ENCODE measurements at places on chromosomes 1 and 21.

DNA sequence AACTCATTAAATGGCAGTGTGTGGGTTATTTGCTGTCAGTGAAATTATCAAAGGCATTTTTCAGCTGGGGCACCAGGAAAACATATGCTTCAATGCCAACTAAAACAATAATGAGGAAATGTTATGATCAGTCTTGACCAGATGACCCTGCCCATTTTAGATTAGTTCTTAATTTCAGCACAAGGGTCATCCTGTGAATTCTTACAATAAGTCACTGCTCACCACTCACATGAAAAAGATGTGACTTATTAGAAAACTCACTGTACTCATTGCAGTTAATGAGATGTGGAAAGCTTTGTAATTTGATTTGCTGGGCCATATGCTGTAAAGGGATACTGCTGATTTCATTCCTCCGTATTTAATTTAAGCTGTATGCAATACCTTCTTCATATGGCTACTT lies 178.5 kb upstream of the LMO4 start:
- DNase-seq: no peak

DNA sequence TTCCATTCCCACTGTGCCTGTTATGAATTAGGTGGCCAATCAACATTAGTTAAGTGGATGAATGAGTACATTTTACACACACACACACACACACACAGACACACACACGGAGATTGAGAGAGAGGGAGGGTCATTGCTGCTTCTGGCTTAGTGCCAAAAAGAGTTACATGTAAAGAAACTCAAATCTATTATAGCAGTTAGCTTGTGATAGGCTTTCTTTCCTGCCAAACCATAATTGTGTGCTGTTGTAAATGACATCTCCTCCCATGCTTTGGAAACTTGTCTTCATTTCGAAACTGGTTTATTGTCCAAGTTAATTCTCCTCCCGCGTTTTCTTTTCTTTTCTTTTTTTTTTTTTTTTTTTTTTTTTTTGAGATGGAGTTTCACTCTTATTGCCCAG lies 1.4 kb upstream of the MT1HL1 start:
- DNase-seq: no peak

DNA sequence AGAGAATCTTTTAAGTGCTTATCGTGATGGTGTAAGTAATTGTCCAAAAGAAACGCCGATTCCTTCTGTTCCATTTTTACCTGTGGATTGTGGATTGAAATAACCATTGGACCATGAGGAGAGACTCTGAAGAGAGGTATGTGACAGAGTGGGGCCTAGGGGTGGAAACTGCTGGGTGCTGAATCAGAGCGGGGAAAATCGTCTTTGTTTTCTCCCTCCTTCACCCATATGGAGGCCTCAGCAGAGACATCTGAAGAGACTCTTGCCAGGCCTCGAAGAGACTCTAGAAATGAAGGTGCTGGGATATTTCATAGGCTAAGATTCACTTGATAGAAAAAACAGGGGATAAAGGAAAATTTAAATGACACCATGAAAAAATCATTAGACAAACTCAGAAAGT lies 1327.0 kb downstream of the BRINP3 start:
- no peak for DNase-seq

DNA sequence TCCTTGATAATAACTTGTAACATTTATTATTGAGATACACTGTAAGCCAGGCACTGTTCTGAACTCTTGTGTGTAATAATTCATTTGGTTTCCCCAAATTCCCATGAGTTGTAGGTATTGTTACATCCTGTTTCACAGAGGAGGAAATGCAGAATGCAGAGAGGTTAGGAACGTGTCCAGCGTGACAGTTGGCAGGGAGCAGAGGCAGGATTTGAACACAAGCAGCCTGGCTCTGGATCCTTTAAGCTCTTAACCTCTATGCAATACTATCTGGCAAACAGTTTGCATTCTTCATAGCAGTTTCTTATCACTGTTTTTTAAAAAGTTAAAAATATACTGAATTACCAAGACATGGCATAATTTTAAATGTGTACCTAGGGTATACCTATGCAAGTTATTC lies 30.5 kb downstream of the EEIG2 start:
- no peak for DNase-seq

GRCh38 chr1:194535369-194535768 lies 1349.0 kb upstream of the B3GALT2 start:
- DNase-seq: no peak

GRCh38 chr1:68314151-68314780 lies 81.9 kb upstream of the WLS start:
- DNase-seq: no peak

- DNase-seq: no peak
Measured at GRCh38 chr1:226634611-226635246, 86.2 kb downstream of the STUM start.

- no peak for DNase-seq
Measured at GRCh38 chr1:119108988-119109387, 31.5 kb downstream of the WARS2 start.

- no peak for DNase-seq
Measured at GRCh38 chr1:89837036-89837481, 16.2 kb downstream of the LRRC8D start.

DNA sequence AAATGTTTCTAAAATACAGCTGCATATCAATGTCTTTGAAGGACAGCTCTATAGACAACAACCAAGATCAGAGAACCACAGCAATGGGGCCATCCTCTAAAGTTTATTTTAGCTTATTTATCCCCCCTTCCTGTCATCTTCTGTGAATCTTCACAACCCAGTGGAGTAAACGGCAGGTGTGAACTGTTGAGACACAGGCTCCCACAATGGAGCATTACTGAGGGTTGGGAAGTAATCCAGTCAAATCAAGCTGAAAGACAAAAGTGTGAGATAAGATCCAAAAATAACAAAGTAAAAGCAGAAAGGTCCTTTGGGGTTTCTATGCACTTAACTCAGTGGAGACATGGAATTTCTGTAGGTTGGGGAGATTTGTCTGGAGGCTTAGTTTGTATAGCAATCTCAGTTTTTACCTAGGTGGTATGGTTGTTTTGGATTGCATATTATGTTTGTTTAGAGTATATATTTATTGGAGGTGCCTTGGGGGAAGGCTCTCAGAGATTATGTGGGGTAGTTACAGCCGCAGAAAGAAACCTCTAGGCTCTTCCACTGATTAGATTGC lies 286.9 kb upstream of the ADGRL2 start:
- no peak for DNase-seq

GRCh38 chr1:24236789-24237371 lies 49.8 kb upstream of the IFNLR1 start:
- DNase-seq: no peak

DNA sequence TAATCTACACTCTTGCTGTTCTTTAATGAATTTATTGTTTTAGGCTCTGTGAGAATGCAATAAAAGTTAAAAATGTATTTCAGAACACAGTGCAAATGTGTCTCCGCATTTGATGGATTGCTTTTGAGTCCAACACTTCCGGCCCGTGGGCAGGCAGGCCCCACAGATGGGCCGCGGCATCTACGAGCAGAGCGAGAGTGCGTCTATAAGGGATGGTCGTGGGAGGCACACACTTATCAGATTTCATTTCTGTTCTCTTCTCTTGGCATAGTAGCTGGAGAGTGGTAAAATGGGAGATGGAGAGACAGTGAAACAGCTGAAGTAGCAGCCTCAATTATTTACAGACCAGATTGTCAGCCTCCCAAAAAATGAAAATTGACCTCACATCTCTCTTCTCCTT lies 134.2 kb downstream of the NAV1 start:
- no peak for DNase-seq

- DNase-seq: no peak
Measured at GRCh38 chr1:248793592-248793991, 32.1 kb downstream of the SH3BP5L start.

DNA sequence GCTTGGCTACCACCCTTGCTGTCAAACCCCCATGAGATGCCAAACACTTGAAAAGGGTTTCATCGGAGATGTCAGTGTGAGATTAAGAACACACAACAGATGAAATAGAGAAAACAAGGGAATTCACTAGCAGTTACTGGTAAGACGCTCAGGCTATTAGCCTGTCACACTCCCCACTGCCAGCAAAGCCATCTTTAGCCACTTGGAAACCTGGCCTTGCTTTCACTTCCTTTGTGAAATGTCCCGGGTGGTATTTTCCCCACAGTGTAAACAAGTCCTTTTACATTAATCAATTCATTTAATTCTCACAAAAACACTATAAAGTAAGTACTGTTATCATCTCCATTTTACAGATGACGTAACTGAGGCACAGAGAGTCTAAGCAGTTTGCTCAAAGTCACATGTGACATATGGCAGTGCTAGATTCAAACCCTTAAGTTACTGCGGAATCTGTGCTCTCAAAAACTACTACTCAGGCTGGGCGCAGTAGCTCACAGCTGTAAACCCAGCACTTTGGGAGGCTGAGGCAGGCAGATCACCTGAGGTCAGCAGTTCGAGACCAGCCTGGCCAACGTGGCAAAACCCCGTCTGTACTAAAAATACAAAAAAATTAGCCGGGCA lies 32.7 kb upstream of the KHDRBS1 start:
- no peak for DNase-seq

DNA sequence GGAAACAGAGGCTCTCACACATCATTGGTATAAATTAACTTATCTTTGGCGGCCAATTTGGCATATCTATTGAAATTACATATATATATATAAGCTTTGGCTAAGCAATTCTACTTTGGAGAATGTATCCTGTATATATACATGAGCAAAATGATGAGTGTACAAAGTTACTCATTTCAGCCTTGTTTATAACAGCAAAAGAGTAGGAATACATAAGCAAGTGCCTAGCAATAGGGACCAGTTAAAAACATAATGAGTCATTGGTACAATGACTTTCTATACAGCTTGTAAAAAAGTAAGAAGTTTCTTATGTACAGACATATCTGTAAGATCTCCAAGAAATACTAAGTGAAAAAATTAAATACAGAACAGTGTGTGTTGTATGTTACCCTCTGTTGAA lies 190.8 kb downstream of the LTN1 start:
- no peak for DNase-seq

- no peak for DNase-seq
Measured at GRCh38 chr1:33152685-33153432, 29.0 kb downstream of the TRIM62 start.

DNA sequence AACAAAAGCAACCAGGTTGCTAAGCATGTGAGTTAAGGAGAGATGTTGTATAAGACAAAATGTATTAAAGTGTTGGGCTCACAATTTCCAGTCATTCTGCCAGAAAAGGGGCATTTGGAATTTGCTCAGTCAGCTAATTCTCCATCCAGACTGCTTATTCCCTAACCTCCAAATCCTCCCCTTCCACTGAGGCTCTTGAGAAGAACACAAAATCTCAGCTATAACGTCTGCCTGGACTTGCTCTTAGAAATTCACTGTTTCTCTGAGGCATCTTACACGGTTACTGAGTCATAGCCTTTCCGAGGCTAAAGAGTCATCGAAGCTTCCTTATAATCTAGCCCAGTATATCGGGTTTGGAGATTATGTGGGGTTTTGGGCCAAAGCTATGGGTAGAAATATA lies 548.2 kb upstream of the ADGRL4 start:
- DNase-seq: no peak

GRCh38 chr1:118123116-118123839 lies 61.8 kb downstream of the SPAG17 start:
- DNase-seq: no peak

GRCh38 chr1:168088511-168089325 lies 48.0 kb downstream of the GPR161 start:
- DNase-seq: no peak

DNA sequence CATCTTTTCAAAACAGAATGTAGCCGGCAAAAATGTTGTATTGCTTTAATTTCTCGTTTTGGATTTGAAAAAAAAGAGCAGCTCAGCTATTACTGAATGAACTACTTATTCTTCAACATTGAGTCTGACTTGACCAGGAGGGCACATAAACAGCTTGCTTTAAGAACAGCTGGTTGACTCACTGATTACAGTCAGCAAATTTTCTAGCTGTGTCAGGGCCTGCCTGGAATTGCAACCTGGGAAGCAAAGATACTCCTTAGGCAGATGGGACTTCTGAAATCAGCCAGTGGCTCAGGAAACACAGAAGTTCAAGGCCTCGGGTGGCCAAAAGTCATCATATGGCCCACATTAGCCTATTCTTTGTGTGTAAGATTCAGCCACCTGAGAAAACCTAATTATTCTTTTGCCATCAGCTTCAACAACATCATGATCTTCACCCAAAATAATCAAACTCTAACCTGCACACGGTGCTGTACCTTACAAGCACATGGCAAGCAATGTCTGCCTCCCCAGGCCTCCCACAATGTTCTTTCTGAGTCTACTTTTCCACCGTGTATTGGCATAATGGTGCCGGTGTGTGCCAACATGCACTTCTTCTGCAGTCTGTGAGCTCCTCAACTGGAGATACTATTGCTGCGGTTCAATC lies 307.2 kb downstream of the HHIPL2 start:
- DNase-seq: no peak

- no peak for DNase-seq
Measured at GRCh38 chr1:202664083-202664482, 46.2 kb downstream of the SYT2 start.

- no peak for DNase-seq
Measured at GRCh38 chr1:3891329-3891865, 8.7 kb downstream of the C1orf174 start.

DNA sequence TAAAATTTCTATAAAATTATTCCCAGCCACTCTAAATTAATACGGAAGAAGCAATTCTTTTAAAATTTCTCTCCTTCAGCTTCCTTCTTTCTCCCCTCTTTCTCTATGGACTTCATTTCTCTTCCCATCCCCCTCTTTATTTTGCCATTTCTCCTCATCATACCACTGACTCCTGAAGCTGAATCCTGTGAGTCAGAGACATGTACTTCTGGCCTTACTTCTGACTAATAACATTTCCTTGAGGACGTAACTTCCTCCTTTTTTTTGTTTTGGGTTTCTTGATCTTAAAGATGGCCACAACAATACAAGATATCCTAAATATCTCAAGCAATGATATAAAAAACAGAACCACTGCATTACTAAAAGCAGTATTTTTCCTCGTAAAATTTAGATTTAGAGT lies 63.6 kb upstream of the DENND1B start:
- DNase-seq: no peak

DNA sequence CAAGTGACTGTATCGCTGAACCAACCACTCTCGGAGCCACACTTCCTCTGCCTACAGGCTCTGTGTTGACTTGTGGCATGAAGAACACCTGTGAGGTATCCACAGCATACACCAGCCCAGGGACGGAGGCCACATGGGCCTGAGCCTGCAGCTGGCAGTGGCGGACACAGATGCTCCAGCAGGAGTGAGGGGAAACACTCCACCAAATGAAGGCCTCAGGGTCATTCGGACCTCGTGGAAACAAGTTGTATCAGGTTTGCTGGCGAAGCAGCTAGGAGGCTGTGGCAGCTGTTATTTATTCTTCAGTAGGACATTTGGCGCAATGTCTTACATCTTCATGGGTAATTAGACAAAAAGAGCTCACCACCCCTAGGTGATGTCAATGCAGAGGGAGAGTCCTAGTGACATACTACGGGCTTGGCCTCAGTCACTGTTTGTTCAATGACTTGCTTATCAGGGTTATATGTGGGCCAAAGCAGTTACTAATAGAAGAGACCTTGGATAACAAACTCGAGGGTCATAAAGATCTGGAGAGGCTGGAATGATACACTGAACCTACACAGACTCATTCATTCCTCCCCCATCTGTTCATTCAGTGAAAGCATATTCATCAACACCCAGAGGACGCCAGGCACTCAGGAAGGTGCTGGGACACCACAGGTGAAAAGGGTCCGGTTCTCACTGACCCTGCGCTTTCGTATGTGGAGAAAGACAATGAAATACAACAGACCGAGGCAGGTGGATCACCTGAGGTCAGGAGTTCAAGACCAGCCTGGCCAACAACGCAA lies 11.6 kb upstream of the ETS2 start:
- DNase-seq: no peak
